ENCODE measurements at places on chromosomes 1 and 21. TPM values are rescaled to one million over a fixed set of nuclear protein-coding genes. Genes with fewer than 3 reads are reported as not detected.

The IL19 gene
- not detected for polyA plus RNA-seq

The LCE1D gene
- polyA plus RNA-seq: not detected

The CHODL gene
- polyA plus RNA-seq: 3.4 TPM

The FMO3 gene
- polyA plus RNA-seq: not detected

The NES gene
- 2.3 TPM for polyA plus RNA-seq

The KRTAP7-1 gene
- polyA plus RNA-seq: not detected

The COP1 gene
- 51.5 TPM for polyA plus RNA-seq

The SLC6A17 gene
- 18.2 TPM for polyA plus RNA-seq

The TDRD10 gene
- polyA plus RNA-seq: not detected

The GPA33 gene
- 0.15 TPM for polyA plus RNA-seq

The C1QB gene
- polyA plus RNA-seq: not detected

The PRAMEF9 gene
- polyA plus RNA-seq: not detected

The DIRAS3 gene
- polyA plus RNA-seq: not detected

The IFFO2 gene
- polyA plus RNA-seq: 0.50 TPM

The TEKT2 gene
- polyA plus RNA-seq: not detected

The NTMT2 gene
- not detected for polyA plus RNA-seq

The ELAPOR1 gene
- polyA plus RNA-seq: 2.1 TPM

The LENEP gene
- not detected for polyA plus RNA-seq

The IGSF3 gene
- polyA plus RNA-seq: 1.8 TPM

The RGS13 gene
- polyA plus RNA-seq: not detected

The IRF6 gene
- polyA plus RNA-seq: 45.5 TPM

The AMIGO1 gene
- 36.7 TPM for polyA plus RNA-seq

The NKAIN1 gene
- polyA plus RNA-seq: 2.3 TPM

The BPNT1 gene
- 9.2 TPM for polyA plus RNA-seq

The OR2T35 gene
- polyA plus RNA-seq: not detected

The OR14I1 gene
- 0.63 TPM for polyA plus RNA-seq

The SLC25A34 gene
- polyA plus RNA-seq: 0.15 TPM

The EXO1 gene
- 2.2 TPM for polyA plus RNA-seq

The FMN2 gene
- polyA plus RNA-seq: 57.5 TPM

The PDPN gene
- polyA plus RNA-seq: 4.1 TPM

The RAB7B gene
- not detected for polyA plus RNA-seq

The DNASE2B gene
- not detected for polyA plus RNA-seq

The APOBEC4 gene
- not detected for polyA plus RNA-seq

The BTBD8 gene
- 573 TPM for polyA plus RNA-seq

The IL20 gene
- not detected for polyA plus RNA-seq
